Naive thymus-derived CD4-positive, alpha-beta T cell (primary cell): ENCODE measurements at places on chromosomes 7 and 10. TPM values are rescaled to one million over a fixed set of nuclear protein-coding genes. Genes with fewer than 3 reads are reported as not detected.
A peak's percentile ranks its signal among the peaks of the same experiment; 100 is the strongest.

GRCh38 chr10:71735709-71736569 lies 16.4 kb upstream of the C10orf105 start:
- no peaks in the 10 kb centered on the region for H3K36me3 ChIP-seq
- DNase-seq = no peak
- peak overlapping the region; percentile 73 for H3K27ac ChIP-seq

DNA sequence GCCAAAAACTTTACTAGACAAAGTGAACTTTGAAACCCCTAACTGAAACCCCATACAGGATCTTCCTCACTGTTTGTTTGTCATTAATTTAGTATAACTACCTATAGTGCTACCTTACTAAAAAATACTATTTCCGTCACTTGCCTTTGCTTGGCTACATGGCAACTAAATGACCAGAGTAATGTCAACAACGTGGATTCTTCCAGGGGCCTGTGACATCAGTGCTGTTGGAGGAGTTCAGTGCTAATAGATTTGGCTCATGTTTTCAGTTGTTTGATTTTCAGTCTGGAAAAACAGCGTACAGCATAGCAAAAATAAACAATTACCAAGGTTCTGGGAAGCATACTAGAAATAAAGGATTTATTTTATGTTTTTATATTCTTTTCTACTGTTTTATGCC lies 3.0 kb upstream of the ASB15 start:
- H3K36me3 ChIP-seq = no peaks in the 10 kb centered on the region
- no peak overlapping the region for H3K4me3 ChIP-seq
- no peak for DNase-seq

The CHPF2 gene
- total RNA-seq = 44.4 TPM

The MET gene
- 0.25 and 1.0 TPM in 2 replicates for total RNA-seq
